Stomach (tissue), 19 donors: ENCODE measurements at places on chromosomes 5 and 9. TPM values are rescaled to one million over a fixed set of nuclear protein-coding genes. Genes with fewer than 3 reads are reported as not detected.

The PCDHGB2 gene
- 10.7 TPM for total RNA-seq

DNA sequence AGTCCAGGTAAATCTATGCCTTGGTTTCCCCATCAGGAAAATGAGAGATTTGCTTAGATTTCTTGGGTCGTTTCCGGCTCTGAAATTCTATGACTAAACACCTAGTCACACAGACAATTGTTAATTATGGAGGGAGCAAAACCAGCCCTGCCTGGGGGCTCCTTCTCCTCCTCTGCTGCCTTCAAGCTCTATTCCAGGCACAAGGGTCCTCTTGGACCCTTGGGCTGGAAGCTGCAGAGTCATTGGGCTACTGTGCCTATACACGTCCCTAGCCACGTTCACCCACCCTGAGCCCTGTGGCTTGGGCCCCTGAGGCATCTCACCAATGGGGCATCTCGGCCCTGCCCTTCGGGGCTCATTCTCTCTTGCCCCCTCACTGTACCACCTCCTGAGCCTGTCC is 73.8 kb upstream of the TBC1D2 start:
- DNase-seq: no peak

DNA sequence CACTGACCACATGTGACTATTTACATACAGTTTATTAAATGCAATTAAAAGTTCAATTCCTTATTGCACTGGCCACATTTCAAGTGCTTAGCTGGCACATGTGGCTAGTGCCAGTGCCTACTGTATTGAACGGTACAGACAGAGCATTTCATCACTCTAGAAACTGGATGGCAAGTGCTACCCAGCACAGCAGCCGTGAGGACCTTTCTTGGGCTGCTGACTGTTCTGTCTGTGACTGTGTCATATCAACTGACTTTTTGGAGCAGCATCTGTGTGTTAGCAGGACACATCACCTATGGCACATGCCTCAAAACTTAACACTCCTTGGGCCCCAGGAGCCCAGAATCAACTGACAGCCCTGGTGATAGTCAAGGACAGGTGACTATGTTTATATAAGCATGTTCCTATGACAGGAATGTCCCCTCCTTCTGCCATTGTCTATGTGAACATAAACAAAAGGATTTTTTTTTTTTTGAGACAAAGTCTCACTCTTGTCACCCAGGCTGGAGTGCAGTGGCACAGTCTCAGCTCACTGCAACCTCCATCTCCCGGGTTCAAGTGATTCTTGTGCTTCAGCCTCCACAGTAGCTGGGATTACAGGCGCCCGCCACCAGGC is 8.9 kb downstream of the IRF1 start:
- DNase-seq: no peak

GRCh38 chr5:169945831-169946261 is 34.4 kb downstream of the INSYN2B start:
- peak; percentile 26 for DNase-seq

GRCh38 chr5:17046320-17046719 is 110.2 kb upstream of the MYO10 start:
- DNase-seq: no peak

- no peak for DNase-seq
Observed at GRCh38 chr5:159552751-159553150, 222.5 kb upstream of the IL12B start.
